ENCODE measurements at places on chromosomes 6 and 20. TPM values are rescaled to one million over a fixed set of nuclear protein-coding genes. Genes with fewer than 3 reads are reported as not detected.

Gene DAAM2
- polyA plus RNA-seq = 15.1 TPM

Gene ARHGAP40
- 0.31 TPM for polyA plus RNA-seq

Gene TRIM10
- polyA plus RNA-seq = not detected

Gene HLA-DRB5
- polyA plus RNA-seq = not detected

DNA sequence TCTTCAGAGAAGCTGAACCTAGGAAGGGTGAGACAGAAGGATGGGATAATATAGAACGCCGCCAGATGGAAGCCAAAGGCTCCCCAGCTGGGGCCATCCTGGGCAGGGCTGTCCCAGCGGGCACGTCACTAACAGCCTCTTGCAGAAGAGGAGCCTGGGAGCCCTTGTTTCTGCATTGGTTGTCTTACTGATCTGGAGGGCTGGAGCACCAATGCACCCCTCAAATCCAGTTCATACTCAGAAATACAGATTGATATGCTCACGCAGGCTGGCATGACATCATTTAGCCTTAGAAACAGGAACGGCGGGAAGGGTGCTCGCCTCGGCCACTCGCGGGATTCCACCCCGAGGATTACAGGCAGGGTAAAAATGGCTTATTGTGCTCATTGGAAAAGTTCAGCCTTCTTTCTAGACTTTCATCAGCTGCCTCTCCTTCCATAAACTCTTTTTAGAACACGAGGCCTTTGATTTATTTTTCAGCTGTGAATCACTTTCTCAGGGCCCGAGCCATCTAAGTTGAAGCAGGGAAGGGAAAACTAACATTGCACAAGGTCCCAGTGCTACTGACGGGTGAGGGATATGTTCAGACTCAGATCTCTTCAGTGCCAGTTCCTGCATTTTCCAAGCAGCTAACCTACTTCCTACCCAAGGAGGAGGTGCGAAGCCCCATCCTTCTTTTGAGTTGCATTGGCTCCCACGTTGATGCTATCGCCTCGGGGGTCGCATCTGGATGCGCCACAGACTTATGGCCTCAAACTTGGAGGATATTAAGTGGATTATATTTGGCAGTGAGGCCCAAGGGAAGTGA is 82.3 kb downstream of the GMPR start:
- H3K27ac ChIP-seq = peak overlapping the region; percentile 83
- H3K4me3 ChIP-seq = peak overlapping the region; percentile 1
- peaks cover 29% of the 10 kb centered on the region for H3K4me1 ChIP-seq
- peaks cover under 1% of the 10 kb centered on the region for H3K36me3 ChIP-seq
